NCI-H1694 (cell line): ENCODE measurements at places on chromosomes 11 and 22.

DNA sequence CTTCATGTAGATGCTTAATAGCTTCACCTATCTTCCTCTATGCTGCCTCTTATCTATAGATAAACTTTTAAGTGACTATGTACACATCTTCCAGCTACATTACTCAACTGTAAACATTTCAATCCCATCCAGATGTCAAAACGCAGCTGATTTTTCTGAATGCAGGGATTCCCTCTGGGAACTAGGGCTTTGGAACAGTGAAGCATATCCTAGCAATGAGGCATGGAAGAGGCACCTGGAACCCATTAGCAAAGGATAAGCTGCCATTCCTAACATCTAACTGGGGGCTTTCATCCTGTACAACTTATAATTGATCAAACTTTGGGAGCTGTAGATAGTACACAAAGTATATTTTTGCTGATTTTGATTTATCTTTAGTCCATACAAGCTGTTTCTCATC is 40.8 kb upstream of the OPCML start:
- no peak for DNase-seq

DNA sequence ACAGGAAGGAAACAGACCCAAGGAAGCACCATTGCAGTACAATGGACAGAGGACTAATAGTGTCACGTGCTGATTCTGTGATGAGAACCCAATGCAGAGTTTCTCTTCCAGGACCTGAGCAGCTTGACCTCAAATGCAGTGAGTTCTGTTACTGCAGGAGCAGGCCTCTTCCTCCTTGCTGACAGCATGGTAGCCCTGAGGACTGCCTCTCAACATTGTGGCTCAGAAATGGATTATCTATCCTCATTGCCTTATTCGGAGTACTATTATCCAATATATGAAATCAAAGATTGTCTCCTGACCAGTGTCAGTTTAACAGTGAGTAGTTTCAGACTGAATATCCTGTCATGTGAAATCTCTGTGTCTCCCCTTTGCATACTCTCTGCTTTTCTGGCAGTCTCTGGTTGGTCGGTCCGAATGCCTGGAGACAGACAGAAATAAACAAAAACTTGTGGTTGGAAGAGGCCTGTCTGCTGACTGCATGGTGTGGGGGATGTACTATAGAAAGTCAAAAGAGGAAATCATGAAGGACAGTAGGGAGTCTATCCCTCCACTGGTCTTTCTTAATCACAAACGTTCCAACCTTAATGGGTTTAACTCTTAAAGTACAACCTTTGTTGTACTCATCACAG is 6.9 kb upstream of the MS4A14 start:
- no peak for DNase-seq

- DNase-seq, result no peak
Measured at GRCh38 chr11:126990716-126991480, 9.7 kb downstream of the KIRREL3 start.

GRCh38 chr22:45019861-45020655 is 10.3 kb upstream of the PHF21B start:
- no peak for DNase-seq

GRCh38 chr22:24444729-24445466 is 17.5 kb downstream of the ADORA2A start:
- DNase-seq, result no peak

GRCh38 chr22:20251491-20251890 is 16.6 kb downstream of the RTN4R start:
- no peak for DNase-seq

DNA sequence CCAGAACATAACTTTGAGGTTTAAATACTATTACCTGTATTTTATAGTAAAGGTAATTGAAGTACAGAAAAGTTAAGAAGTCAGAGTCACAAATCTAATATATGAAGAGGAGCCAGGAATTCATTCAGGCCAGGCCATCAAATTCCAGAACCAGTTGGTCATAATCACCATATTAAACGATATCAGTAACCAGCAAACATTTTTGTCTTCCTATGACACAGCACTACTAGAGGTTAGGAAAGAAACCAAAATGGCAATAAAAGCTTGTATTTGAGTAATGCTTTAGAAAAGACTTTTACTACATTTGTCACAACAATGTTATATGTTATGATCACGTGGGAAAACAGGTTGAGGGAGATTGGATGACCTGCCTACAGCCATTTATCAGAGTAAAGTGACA is 62.2 kb downstream of the DKK3 start:
- DNase-seq, result no peak

DNA sequence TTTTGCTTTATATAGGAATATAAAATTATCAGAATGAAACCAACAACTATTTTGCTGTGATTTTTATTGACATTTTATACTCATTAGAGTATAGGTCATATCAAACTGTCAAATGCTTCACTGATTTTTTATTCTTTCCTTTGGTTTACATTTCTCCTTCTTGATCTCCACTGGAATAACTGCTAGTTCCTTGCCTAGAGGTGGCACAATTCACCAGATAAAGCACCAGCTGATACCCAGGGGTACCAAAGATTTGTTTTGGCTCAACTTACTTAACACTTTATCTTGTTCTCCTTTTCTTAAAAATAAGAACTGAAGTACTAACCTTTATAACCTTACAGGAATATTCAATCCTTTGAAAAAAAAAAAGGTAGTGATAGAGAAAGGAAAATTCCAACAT is 725.1 kb upstream of the CHORDC1 start:
- DNase-seq, result no peak

- no peak for DNase-seq
Measured at GRCh38 chr11:128342511-128343134, 244.7 kb downstream of the ETS1 start.

DNA sequence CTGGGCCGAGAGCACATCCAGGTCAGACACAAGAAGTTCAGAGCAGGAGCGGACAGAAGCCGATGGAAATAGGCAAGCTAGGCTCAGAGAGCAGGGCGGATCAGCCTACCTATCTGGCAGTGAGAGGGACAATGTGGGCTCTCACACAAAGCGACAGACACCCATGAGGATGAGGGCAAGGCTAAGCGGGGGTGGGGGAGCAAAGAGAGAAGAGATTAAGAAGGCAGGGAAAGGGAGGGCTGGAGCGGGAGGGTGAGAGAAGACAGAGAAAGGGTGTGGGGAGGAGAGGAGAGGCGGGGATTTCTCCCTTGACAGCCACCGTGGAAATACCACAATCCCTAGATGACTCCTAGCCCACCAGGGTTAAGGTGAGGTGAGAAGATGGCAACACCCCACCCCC is 57.9 kb downstream of the BUD13 start:
- no peak for DNase-seq

- no peak for DNase-seq
Measured at GRCh38 chr11:134981835-134982234, 569.8 kb upstream of the B3GAT1 start.

- DNase-seq, result no peak
Measured at GRCh38 chr11:113137713-113138529, 176.5 kb upstream of the TTC12 start.

- DNase-seq, result no peak
Measured at GRCh38 chr11:40175980-40176379, 1283.5 kb downstream of the LRRC4C start.

GRCh38 chr22:27213294-27213693 is 555.9 kb downstream of the MIAT start:
- DNase-seq, result no peak

DNA sequence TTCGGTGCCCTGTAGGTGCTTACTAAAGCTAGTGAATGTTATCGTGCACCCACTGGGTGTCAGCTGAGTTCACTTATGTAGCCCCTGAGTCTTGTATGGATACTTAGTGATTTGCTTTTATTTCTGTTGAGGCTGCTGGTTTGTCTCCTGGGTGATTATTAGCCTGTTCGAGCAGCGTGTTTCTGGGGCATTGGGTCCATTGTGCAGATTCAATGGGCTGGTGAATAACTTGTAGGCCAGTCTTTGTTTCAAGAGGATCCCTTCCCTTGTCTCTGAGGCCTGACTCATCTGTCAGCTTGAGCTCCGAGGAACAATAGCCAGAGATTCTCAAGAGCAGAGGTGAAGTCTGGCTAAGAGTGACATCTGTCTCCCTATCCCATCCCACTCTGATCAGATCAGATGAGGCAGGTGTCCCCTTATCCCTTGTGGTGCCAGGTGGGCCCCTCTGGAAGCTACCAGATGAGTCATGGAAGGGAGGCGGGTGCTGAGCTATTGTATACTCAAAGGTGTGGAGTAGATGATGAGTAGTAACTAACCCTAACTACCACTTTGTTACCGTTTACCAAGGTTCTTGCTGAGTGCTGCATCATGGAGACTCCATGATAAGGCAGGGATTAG is 3.7 kb downstream of the MIAT start:
- DNase-seq, result no peak

DNA sequence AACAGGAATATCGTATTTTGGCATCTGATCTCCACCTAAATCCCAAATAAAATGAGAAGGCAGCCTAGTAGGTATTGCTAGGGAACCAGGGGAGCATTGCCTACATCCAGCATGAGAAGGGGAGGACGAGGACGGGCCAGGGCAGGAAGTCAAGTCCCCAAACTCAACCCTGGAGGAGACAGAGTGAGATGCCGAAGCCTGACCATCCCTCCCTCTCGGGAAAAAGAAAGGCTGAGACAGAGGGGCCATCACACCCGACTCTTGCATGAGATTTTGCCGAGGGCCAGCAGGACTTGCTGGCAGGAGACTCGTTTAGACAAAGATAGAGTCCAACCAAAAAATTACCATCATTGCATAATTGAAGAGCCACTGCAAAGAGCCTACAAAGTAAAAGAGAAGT is 50.2 kb upstream of the SPATA19 start:
- no peak for DNase-seq

- DNase-seq, result no peak
Measured at GRCh38 chr11:83970061-83970671, 684.0 kb upstream of the CCDC90B start.

DNA sequence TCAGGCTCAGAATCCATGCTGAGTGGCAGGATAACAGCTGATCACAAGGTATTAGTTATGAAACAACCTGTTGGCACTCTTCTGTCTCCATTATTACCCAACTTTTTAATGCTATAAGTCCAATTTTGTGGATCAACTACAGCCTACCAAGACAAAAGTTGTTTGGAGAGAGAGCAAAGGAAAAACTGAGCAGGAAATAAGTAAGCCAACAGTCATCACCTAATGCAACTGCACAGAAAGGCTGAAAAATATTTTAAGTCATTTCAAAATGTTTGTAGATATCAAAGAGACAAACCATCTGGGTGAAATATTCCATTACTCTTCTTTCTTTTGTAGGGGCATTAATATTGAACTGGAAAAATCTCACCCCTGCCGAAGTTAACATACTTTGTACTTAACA is 41.6 kb downstream of the FDX1 start:
- DNase-seq, result no peak

DNA sequence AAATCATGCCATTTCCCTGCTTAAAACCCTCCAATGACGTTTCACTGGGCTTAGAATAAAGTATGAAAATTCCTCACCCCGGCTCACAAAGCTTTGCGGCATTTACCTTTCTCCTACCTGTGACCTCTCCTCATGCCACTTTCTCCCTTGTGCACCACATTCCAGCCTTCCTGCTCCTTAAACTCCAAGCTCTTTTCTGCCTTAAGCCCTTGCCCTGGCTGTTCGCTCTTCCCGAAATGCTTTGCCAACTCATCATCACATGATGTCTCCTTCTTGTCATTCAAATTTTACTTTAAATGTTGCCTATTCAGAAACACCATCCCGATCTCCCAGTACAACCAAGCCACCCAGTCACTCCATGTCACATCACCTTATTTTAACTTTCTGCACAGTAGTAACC is 2.0 kb downstream of the PLEKHA7 start:
- no peak for DNase-seq

- no peak for DNase-seq
Measured at GRCh38 chr22:22099833-22100812, 117.5 kb upstream of the TOP3B start.

GRCh38 chr11:8259306-8259959 is 4.2 kb downstream of the LMO1 start:
- no peak for DNase-seq

DNA sequence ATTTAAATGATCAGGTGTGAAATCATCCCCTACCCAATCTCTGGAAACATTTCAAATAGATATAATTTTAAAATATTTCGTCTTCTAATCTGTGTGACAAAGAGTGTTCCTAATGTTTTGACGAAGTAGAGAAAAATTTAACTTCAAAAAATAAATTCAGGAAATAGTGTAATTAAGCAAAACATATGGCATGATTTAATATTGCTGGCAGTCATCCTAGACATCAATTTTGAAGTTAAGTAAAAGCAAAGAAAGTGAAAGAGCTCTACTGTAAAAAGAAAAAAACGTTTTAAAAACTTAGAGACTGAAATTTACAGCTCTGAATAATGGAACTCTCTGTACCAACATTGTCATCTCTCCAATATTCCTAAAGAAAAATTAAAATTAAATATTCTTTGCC is 1062.3 kb downstream of the LRRC4C start:
- no peak for DNase-seq

DNA sequence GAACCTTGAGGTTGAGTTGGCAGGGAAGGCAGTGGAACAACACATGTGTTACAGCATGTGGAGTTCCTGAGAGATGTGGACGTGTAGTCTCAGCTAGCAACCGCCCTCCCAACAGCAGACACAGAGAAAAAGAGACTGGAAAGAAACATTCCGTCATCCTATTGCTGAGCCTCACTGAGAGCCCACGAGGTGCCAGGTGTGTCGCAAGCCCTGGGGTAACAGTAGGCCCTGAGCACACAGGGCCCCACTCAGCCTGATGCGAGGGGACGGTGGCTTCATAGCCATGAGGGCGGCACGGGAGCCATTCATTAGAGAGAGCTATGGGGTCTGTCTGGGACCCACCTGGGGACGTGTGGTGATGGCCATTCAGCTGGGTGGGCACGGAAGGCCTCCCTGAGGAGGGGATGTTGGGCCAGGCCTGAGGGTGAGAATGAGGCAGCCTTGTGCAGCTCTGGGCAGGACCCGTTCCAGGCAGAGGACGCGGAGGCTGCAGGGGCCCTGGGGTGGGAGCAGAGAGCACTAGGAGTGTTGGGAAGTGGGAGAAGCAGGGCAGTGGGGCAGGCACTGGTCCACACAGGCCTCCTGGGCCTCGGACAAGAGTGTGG is 26.2 kb downstream of the MPPED1 start:
- no peak for DNase-seq

DNA sequence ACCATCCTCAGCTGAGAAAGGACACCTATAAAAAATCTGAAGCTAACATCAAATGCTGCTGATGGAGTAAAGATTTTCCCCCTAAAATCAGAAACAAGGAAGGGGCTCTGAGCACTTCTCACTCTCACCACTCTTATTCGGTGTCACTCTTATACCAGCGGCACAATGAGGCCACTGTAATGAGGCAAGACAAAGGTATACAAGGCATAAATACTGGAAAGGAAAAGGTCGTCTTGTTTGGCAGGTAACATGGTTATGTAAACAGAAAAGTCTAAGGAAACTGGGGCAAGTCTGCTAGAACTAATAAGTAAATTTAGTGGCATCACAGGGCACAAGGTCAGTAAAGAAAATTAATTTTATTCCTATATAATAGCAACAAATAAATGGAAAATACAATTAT is 8.1 kb upstream of the MOB2 start:
- no peak for DNase-seq
